ENCODE measurements at places on chromosomes 3 and 15.

DNA sequence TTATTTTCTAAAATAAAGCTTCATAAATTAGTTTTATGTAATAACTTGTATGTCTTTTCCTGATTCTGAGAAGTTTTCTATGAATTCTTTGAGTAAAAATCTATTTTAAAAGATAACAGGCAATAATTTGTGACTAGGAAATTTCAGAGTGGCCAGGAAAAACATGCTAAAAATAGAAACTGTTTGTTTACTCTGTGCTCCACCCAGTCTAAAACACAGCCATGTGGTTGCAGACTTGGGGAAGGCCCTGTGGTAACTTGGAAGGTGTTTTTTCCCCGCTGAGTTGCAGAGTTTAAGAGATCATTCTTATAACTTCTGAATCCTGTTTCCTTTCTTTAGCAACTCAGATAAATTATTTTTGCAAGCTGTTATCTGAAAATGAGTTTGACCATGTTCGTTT, 21.9 kb downstream of the PLCL2 start:
- no peak for DNase-seq

GRCh38 chr3:119902061-119902460, 120.2 kb downstream of the NR1I2 start:
- no peak for DNase-seq

GRCh38 chr3:106263546-106263945, 394.7 kb upstream of the CBLB start:
- DNase-seq = no peak

- DNase-seq = no peak
Observed at GRCh38 chr3:10625323-10625722, 119.9 kb upstream of the ATP2B2 start.

- DNase-seq = no peak
Observed at GRCh38 chr3:129252748-129253147, 3.3 kb downstream of the COPG1 start.

DNA sequence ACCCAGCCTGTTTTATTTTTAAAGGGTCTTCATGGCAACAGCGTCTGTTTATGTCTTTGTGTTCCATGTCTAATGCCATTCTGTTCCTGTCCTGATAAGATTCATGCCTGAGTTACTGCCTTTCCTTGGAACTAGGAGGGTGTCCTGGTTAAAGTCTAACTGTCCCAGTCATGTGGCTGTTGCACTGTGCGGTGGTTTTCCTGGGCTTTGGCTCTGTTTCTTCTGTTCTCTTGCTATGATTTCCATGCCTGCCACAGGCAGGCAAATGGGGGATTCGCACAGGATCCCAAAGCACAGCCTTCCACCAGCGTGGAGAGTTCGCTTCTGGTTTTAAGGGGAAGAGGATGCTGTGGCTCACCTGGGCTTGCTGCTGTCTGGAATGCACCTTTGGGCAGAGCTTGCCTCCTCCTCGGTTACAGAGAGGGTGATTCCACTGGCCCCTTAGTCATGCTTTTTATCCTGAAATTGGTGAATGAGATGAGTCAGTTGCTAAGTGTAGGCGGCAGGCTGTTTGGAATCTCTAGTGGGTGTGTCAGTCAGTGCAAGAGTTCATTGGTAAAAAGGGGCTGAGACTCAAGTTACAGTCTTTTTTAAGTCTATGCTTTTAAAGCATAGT, 86.8 kb downstream of the CCK start:
- peak; percentile 72 for DNase-seq

DNA sequence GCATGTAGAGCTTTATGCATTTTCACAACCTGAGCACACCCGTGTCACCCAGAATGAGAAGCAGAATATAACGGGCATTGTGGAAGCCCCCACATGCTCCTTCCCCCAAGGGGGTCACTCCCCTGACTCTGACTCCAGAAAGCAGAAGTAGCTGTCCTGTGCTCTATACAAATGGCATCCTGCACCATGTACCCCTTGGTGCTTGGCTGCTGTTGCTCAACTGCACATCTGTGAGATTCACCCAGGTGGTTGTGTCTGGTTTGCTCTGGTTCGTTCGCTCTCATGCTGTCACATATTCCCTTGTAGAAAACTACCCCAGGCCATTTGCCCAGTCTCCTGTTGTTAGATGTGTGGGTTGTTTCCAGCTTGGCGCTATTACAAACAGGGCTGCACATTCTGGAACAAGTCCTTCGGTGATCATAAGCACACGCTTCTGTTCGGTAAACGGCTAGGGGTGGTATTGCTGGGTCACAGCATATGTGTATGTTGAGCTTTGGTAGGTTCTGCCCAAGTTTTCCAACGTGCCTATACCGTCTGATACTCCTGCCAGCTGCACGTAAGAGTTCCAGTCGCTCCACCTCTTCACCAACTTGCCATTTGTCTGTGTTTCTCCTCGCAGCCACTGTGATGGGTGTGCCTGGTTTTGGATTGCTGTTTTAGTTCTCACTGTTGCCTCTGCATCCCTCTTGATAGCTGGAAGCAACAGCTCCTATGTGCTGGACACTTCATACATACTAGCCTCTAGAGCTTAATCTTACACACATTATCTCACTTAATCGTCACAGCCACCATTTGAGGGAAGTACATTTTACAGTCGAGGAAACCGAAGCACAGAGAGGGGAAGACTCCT, 65.4 kb upstream of the SLC6A6 start:
- no peak for DNase-seq

DNA sequence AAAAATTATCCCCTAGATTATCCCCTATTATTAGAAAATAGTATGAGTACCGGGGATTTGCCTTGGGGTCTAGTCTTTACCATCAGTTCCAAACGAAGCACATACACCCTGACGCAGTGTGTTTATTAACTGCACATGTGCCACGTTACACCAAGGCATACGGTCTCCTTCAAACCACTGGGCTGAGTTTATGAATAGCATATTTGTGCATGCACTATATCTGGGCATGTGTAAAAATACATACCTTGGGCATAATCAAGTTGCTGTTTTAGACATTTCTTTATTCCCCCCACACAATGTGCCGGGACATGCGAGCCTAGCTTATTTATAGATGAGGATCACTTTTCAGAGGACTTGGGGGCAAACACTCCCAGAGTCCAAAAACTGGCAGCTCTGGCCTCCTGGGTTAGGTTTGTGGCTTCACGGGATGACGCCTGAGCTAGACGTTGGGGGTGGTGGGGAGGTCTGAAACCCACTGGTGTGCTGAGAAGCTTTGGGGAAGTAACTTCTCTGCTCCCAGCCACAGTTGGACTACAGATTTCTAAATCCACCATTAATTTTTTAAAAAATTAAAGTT, 16.2 kb downstream of the IGDCC4 start:
- DNase-seq = peak; percentile 28

- DNase-seq = no peak
Observed at GRCh38 chr3:142902356-142902755, 13.5 kb upstream of the PCOLCE2 start.

GRCh38 chr3:138459619-138460535, 25.5 kb downstream of the ESYT3 start:
- DNase-seq = peak; percentile 6

- DNase-seq = no peak
Observed at GRCh38 chr3:123295171-123295900, 93.6 kb downstream of the SEC22A start.

DNA sequence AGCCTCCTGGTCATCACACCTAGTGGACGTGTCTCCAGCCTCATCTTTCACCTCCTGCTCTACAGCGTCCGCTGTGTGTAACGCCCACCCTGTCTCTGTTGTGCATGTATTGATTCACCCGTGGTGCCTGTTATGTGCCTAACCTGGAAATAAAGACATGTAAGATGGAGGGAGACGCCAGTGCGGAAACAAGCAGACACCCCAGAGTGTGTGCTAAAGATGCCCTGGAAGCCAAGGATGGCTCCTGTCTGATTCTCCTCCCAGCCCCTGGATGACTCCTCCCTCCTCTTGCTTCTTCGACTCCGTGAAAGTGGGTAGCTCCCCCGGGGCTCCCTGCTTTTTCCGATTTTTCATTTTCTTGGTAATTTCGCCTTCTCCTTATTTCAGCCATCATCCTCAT, 241.8 kb downstream of the ADAMTS17 start:
- no peak for DNase-seq

GRCh38 chr3:186825294-186825821, 17.2 kb upstream of the ADIPOQ start:
- peak; percentile 84 for DNase-seq

DNA sequence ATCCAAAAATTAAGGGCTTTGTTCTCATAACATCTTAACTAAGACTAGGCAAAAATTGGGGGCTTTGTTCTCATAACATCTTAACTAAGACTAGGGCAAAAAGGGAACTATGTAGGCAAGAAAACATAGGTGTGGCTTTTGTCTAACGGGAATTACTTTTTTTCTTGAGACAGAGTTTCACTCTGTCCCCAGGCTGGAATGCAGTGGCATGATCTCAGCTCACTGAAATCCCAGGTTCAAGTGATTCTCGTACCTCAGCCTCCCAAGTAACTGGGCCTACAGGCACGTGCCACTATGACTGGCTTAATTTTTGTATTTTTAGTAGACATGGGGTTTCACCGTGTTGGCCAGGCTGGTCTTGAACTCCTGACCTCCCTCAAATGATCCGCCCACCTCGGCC, 49.8 kb upstream of the CSPG5 start:
- no peak for DNase-seq

DNA sequence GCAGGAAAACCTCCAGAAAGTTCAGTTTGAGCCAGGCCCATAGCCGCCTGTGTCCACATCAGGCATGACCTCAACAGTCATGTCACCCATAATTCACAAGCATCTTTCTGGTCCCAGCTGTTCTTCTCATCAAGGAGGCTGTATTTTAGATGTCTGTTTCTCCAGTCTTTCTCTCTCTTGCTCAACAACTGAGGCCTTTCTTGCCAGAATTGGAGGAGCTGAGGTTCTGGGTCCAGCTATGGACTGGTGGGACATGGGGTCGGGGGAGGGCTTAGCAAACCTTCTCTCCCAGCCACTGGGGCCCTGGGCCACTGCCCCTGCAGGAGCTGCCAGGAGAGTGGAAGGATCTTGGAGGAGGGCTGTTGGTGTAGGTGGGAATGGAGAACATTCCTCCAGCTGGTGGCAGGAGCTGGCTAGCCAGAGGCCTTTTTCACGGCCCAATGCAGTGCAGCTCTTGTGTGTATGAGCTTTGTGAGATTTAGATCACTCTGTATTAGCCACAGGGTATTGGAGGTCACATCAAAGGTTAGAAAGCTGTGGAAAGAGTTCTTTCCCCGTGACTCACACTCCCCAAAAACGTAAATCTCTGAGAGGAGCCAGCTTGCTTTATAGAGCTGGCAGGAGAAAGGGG, 23.5 kb downstream of the MAGEF1 start:
- peak; percentile 35 for DNase-seq

DNA sequence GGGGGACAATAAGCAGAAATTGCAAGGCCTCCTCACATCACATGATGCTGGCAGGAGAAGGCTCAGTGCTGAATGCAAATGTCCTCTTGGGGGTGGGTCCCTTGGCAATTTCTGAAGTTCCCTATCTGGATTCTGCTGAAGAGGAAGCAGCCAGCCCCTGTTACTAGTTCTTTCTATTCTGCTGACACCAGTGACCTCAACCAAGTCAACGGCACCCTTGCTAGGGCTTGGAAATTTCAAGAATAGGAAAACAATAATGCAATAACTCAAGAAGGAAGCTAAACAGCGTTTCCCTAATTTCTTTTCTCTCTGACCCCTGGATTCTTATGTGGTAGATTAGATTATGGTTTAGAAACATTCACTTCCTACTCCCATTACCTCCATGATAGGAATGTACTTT, 46.2 kb upstream of the FOXP1 start:
- no peak for DNase-seq

- DNase-seq = peak; percentile 73
Observed at GRCh38 chr3:194312743-194313281, 38.3 kb downstream of the CPN2 start.

DNA sequence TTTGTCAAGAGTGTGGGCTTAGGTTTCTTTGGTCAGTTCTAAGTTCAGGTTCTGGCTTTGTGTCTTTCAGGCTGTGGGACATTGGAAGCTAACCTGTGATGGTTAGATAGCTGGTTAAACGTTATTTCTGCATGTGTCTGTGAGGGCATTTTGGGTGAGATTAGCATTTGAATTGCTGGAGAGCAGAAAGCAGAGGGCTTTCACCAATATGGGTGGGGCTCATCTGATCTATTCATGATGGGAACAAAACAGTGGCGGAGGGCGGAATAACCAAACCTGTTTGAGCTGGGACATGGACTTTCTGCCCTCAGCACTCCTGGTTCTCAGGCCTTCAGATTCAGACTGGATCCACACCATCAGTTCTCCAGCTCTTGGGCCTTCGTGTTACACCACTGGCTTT, 195.4 kb downstream of the KLF13 start:
- no peak for DNase-seq

GRCh38 chr3:134680796-134681521, 30.1 kb upstream of the KY start:
- DNase-seq = no peak

- DNase-seq = peak; percentile 85
Observed at GRCh38 chr3:27681249-27681748, 40.8 kb downstream of the EOMES start.

GRCh38 chr3:56769116-56769707, 32.5 kb downstream of the ARHGEF3 start:
- no peak for DNase-seq

DNA sequence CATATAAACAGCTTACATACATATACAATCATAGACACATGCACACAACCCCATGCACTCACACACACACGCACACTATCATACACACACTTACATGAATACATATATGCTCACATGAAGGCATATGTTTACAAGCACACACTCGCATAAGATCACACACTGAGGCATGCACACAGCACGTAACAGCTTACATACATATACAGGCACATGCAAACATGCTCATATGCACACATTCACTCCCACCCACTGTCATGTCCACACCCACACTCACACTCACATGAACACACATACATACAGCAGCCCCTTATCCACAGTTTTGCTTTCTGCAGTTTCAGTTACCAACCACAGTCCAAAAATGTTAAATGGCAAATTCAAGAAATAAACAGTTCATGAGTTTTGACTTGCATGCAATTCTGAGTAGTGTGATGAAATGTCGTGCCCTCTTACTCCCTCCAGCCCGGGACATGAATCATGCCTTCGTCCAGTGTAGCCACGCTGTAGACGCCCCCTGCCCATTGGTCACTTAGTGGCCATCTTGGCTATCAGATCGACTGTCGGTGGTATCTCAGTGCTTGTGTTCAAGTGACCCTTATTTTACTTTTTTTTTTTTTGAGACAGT, 27.8 kb downstream of the MEGF11 start:
- DNase-seq = no peak

GRCh38 chr3:40691452-40691861, 166.7 kb downstream of the ZNF621 start:
- DNase-seq = no peak

- peak; percentile 76 for DNase-seq
Observed at GRCh38 chr15:74826364-74826819, at the start of gene CPLX3. CPLX3 (plus strand) TSS chr15:74826627; CDS start chr15:74826704, 77 bp downstream.

Data from eye (tissue), 1 donor.